ENCODE measurements at places on chromosomes 1 and 21. TPM values are rescaled to one million over a fixed set of nuclear protein-coding genes. Genes with fewer than 3 reads are reported as not detected.

Gene FGR
- 5.2 TPM for total RNA-seq

Gene DIO1
- total RNA-seq: not detected

Gene L1TD1
- total RNA-seq: 0.65 TPM

Gene ZBTB8A
- 3.1 TPM for total RNA-seq

Gene TRIM17
- total RNA-seq: 7.4 TPM

Gene IL12RB2
- total RNA-seq: not detected

Gene PPFIA4
- total RNA-seq: 0.28 TPM

- no peaks in the 10 kb centered on the region for H3K36me3 ChIP-seq
- H3K4me3 ChIP-seq: no peak overlapping the region
- H3K27ac ChIP-seq: no peak overlapping the region
- H3K4me1 ChIP-seq: no peaks in the 10 kb centered on the region
- H3K27me3 ChIP-seq: no peaks in the 10 kb centered on the region
- no peak for DNase-seq
Observed at GRCh38 chr1:54117815-54118563, 34.8 kb downstream of the CDCP2 start.

GRCh38 chr1:41850029-41850428 lies 68.7 kb downstream of the HIVEP3 start:
- no peak overlapping the region for H3K27ac ChIP-seq
- DNase-seq: no peak
- no peaks in the 10 kb centered on the region for H3K27me3 ChIP-seq
- H3K36me3 ChIP-seq: no peaks in the 10 kb centered on the region
- no peaks in the 10 kb centered on the region for H3K4me1 ChIP-seq

DNA sequence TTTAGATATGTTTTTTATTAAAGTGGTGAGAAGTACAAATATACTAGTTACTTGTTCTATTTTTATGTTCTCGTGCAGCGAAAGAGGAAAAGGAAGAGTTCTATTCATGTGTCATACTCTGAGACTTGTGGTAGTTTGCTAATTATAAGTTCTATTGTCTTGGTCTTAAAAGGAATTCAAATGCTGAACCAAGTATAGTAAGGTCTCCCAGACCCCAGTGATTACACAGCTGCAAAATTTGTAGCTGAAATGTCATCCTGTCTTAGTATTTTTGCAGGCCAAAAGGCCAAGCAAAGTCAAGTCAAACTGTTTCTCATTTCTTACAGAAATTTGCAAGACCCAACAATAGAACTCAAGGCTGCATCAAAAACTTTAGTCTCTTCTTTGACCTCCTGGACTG lies 268.7 kb downstream of the CHRM3 start:
- no peaks in the 10 kb centered on the region for H3K27me3 ChIP-seq
- H3K36me3 ChIP-seq: no peaks in the 10 kb centered on the region
- no peak for DNase-seq
- no peaks in the 10 kb centered on the region for H3K4me1 ChIP-seq
- H3K27ac ChIP-seq: no peak overlapping the region

DNA sequence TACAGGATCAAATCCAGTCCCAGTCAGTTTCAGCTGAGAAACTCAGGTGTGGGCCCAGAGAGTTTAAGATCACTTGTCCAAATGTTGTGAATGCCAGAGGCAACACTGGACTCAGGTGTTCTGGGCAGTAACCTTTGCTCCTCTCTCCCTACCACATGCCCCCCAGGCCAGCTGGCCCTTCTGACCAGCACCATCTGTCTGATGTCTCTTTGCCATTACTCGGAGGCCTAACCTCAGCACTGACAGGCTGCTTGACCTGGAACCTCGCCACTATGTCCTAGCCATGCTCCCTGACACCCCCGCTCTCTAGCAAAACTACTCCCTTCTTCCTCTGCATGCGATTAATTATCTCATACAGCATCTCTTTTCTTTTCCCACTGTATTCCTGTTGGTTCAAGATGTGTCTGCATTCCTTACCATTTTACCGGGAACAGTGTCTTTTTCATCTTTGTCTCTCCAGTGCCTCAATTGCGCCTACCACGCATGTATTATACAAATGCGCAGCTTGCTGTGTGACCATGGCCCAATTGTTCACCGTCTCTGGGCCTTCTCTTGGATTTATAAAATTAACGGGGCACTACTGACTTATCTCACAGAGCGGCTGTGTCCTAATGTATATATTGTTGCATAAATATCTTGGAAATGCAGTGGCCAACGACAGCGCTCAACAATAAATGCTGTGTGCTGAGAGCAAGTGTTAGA lies 159.5 kb upstream of the IRF2BP2 start:
- H3K27ac ChIP-seq: no peak overlapping the region
- H3K4me1 ChIP-seq: no peaks in the 10 kb centered on the region
- H3K4me3 ChIP-seq: no peak overlapping the region
- no peaks in the 10 kb centered on the region for H3K36me3 ChIP-seq

- no peak for DNase-seq
- H3K4me3 ChIP-seq: no peak overlapping the region
- no peak overlapping the region for H3K27ac ChIP-seq
- no peaks in the 10 kb centered on the region for H3K4me1 ChIP-seq
- H3K36me3 ChIP-seq: no peaks in the 10 kb centered on the region
Observed at GRCh38 chr1:19357299-19357986, 45.3 kb downstream of the SLC66A1 start.

GRCh38 chr1:204130981-204131892 lies 20.6 kb downstream of the ETNK2 start:
- H3K27me3 ChIP-seq: no peaks in the 10 kb centered on the region
- peak; percentile 75 for DNase-seq
- peaks cover 32% of the 10 kb centered on the region for H3K4me1 ChIP-seq
- no peak overlapping the region for H3K4me3 ChIP-seq
- H3K27ac ChIP-seq: peak overlapping the region; percentile 76

DNA sequence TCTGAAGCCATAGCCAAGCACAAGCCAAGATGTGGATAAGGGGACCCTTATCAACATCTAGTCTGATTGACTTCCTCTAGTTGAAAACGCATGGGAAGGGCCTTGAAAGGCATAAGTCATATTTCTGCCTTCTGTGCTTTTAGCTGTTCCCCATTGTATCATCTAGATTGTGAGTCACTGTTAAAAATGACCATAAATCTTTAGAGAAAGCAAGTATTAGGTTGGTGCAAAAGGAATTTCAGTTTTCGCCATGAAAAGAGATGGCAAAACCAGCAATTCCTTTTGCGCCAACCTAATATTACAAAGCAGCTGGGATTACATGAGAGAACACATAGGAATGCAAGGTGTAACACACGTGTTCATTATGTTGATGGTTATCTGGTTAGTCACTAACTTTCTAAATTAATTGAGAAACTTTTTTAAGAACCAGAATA lies 63.6 kb downstream of the CLIC6 start:
- no peaks in the 10 kb centered on the region for H3K27me3 ChIP-seq
- H3K4me3 ChIP-seq: no peak overlapping the region
- DNase-seq: no peak
- no peaks in the 10 kb centered on the region for H3K36me3 ChIP-seq
- H3K27ac ChIP-seq: no peak overlapping the region
- no peaks in the 10 kb centered on the region for H3K4me1 ChIP-seq

GRCh38 chr1:212953321-212953720 lies 3.0 kb downstream of the VASH2 start:
- no peak for DNase-seq
- H3K27ac ChIP-seq: no peak overlapping the region
- peaks cover 12% of the 10 kb centered on the region for H3K4me1 ChIP-seq
- H3K27me3 ChIP-seq: peaks cover 6% of the 10 kb centered on the region
- H3K36me3 ChIP-seq: no peaks in the 10 kb centered on the region
- H3K4me3 ChIP-seq: no peak overlapping the region

DNA sequence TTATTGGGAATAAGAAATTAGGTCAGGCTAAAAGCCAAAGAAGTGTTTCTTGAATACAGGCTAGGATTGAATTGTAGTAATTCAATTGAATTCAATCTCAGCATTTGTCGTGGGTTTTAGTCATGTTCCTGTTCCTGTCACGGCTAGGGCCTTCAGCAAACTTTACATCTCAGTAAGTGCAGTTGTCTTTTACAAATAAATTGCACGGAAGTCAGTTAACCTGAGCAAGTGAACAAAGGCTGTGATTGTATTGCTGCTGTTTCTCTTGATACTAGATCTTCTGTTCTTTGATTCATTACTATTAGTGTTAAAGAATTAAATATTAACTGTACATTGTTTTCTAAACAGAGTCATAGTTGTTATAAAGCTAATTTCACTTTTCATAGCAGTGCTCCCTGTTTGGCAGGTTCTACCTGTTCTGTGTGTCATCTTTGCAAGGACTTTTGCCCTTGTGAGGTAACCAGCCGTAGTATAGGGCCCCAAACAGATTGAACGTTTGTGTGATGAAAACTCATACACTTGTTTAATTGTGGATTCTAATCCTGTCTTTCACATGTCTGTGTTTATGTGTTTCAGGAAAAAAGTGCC lies 164.4 kb downstream of the EDEM3 start:
- H3K36me3 ChIP-seq: no peaks in the 10 kb centered on the region
- DNase-seq: no peak
- H3K4me3 ChIP-seq: no peak overlapping the region
- no peak overlapping the region for H3K27ac ChIP-seq
- no peaks in the 10 kb centered on the region for H3K27me3 ChIP-seq

GRCh38 chr1:13935336-13935735 lies 235.3 kb downstream of the PRDM2 start:
- no peak overlapping the region for H3K4me3 ChIP-seq
- DNase-seq: no peak
- H3K36me3 ChIP-seq: no peaks in the 10 kb centered on the region
- no peaks in the 10 kb centered on the region for H3K27me3 ChIP-seq
- H3K27ac ChIP-seq: no peak overlapping the region
- no peaks in the 10 kb centered on the region for H3K4me1 ChIP-seq

DNA sequence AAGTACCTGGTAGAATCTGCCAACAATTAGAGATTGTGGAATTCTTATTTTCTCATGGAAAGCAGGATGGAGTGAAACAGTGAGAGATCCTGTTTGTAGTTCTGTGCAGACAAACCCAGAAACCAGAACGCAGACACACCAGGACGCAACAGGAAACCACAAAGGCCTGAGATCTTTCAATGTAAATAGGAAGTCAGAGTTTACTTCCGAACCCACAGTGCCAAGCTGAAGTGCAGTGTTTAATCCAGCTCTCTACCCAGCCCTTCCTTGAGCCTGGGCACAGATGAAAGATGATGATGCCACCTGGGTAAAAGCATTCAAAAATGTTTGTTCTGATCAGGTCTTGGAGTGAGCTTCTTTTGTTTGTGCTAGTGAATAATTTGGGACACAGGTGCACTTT lies 244.2 kb upstream of the HOOK1 start:
- H3K36me3 ChIP-seq: no peaks in the 10 kb centered on the region
- no peak overlapping the region for H3K4me3 ChIP-seq
- no peaks in the 10 kb centered on the region for H3K27me3 ChIP-seq
- H3K27ac ChIP-seq: no peak overlapping the region

DNA sequence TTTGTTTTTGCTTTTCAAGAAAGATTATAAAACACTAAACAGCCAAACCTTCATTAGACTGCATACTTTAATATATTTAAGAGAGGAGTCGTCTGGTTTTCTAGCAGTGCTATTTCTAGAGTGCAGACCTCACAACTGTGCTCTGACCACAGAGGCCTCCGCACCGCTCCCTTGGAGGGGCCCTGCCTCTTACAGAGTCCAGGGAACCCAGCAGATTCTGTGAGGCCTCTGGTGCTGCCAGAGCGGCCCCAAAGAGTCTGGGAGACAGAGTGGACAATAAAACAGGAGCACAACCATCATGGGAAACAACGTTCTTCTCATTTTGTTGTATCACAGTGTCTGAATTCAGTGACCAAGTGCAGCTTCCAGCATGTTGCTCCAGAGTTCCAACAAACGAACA lies 5.8 kb downstream of the ATP5PO start:
- DNase-seq: no peak
- no peak overlapping the region for H3K27ac ChIP-seq
- H3K4me1 ChIP-seq: peaks cover 8% of the 10 kb centered on the region
- no peak overlapping the region for H3K4me3 ChIP-seq

- H3K36me3 ChIP-seq: no peaks in the 10 kb centered on the region
- H3K4me1 ChIP-seq: no peaks in the 10 kb centered on the region
Observed at GRCh38 chr1:2972879-2973575, 48.2 kb upstream of the ACTRT2 start.

Measured in adrenal gland (tissue), 19 donors.